Temporal lobe (tissue), 4 donors: ENCODE measurements at places on chromosomes 6 and 20. TPM values are rescaled to one million over a fixed set of nuclear protein-coding genes. Genes with fewer than 3 reads are reported as not detected.

RNF217 gene
- total RNA-seq: 11.6 TPM

LY6G5B gene
- total RNA-seq: 3.4 TPM

LPA gene
- total RNA-seq: 0.25 TPM

TREM1 gene
- total RNA-seq: 0.25 TPM

GSTA3 gene
- total RNA-seq: not detected

GGTLC1 gene
- not detected for total RNA-seq

COL21A1 gene
- total RNA-seq: 2.7 TPM

ARHGAP18 gene
- total RNA-seq: 5.7 TPM
